ENCODE measurements at places on chromosomes 5 and 9.

DNA sequence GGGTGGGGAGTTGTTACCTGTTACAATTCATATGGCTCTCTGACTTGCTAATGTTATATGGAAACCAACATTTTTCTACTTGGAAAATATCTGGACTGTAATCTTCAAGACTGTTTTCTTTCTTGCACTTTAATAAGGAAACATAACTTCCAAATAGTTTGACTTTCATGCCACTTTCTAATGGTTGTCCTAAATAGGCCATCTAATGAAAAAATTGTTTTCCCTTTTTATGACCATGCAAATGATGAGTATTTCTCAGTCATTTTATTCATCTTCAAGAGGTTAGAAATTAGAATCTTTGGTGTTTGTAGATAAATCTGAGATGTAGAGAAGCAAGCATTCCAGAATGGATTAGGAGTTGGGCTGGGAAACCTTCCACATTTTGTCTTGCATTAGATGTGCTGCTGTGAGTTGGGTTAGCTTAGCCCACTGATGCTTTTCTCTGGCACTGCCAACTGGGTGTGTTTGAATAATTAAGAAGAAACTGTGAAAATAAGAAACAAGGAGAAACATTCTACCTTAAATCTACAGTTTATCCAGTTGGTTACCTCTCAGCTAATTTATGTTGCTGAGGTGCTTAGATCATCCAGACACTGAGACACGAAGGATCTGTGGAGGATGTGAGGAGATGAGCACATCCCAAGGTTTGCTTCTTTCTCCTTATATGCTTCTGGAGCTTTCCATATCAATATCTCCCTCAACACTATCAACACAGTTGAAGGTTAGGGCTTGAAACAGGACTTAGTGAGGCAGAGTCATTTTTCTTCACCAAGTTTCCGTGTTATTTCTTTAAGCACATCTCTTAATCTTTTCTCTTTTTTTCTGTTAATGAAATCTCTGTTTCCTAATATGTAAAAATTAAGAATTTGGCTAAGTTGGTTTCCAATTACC is 2.7 kb downstream of the RASGRF2 start:
- DNase-seq = no peak

DNA sequence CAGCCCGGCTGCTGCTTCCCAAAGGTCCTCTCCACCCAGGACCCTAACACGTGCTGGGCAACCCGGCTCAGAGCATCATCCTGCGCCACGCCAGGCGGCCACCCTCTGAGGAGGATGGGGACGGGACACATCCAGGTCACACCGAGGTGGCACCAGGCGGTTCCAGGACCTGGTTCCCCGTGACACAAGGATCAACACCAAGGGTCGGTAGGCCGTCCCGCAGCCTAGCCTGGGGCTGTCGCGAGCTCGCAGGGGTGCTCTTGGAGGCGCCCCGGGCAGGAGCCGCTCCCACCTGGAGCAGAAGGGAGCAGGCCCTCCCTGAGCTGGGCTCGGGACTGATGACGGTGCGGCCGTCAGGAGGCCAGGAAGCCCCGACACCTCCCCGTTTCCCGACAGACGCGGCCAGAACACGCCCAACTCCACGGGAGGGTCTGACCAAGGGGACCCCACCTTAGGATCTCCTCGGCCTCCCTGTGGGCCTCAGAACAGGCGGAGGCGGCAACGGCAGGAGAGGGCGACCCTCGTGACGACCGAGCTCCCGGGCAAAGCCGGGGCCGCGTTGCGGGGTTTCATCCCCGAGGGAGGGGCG is 6.3 kb downstream of the EXD3 start:
- DNase-seq = no peak

- DNase-seq = no peak
These were observed 170.8 kb upstream of the FBN2 start for GRCh38 chr5:128708841-128709240.

DNA sequence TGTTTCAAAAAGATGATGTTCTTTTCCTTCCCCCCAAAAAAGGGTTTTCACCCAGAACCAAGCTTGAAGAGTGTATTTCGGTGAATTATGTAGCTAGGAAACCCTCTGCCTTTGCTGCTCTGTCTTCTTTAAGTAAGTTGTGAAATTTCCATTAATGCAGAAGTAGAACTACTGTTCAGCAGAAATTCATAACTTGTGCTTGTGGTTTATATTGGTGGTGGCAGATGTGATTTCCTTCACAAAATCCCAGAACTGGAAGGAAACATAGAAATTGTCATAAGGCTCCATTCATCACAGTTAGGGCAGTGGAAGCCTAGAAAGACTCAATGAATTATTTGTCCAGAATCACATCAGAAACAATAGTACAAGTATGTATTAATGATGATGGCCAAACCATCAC is 42.1 kb upstream of the DAB2 start:
- no peak for DNase-seq

- DNase-seq = no peak
These were observed 226.5 kb upstream of the NREP start for GRCh38 chr5:111983459-111983858.

DNA sequence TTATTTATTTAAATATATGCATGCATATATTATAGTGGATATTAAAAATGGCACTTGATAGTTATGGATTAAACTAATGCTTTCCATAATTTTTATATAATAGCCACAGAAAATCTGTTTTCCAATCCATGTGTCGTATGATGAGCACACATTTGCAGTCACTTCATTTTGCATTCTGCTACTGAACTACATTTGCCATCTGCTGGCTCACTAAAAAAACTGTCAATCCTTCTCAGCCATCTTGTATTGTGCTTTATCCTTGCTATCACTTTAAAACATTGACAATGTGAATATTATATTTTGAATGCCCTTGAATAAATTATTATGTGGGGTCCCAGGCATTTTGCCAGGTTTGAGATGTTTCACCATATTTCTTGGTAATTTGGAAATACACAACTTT is 586.6 kb downstream of the DNAH5 start:
- DNase-seq = no peak

DNA sequence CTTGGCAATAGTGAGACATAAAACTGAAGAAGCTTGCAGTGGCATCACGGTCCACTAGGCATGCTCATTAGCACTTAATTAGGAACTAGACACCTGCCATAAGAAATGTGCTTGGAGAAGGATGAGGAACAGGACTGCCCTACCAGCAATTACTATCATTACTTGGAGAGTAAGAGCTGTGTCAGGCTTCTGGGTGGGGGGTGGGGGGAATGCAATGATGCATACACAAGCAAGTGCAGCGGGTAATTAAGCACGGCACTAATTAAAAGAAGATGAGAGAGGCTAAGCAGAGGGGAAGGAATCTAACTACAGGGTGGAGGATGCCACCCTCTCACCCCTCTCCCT is 53.1 kb downstream of the TLE1 start:
- no peak for DNase-seq

DNA sequence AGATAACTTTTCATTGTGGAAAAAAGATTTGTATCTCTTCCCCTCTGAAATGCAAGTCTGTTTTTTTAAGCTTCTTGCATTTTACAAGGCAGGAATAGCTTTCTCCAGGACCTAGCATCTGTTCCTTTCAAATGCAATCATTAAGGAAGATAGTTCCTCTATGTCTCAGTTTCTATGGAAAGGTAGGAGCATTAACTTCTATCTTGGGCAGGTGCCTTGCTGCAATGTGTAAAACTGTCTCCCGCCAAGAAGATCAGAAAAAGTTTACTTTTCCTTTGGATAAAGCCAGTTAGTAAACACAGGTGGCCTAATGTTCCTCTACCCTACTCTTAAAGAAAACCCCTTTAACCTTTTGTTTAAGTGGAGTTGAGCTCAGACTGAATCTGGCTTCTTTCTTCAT is 560.6 kb upstream of the CYLC2 start:
- DNase-seq = no peak

- DNase-seq = no peak
These were observed 72.1 kb downstream of the NIPBL start for GRCh38 chr5:36948650-36949049.

DNA sequence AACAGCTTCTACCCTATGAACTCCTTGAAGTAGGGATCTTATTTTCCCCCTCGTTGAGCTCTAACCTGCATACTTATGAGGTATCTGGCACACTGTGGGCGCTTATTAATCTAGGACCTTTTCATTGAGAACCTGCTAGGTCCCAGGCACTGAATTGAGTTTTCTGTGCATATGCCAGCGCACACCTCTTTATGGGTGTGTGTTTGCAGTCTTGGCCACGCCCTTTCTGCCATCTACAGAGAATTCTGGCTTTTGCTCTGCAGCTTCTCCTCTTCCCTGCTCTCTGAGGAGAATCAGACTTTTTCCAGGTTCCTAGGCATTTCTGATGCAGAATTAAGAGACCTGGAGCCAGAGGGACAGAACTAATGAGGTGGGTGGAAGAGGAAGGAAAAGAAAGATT is 25.4 kb upstream of the SSBP2 start:
- no peak for DNase-seq
